A549 treated with AZD2906 at 1 μM for 4 hours (cell line): ENCODE measurements at places on chromosomes 7 and 10. TPM values are rescaled to one million over a fixed set of nuclear protein-coding genes. Genes with fewer than 3 reads are reported as not detected.

The CPA5 gene
- not detected in 5 replicates for total RNA-seq

The MYPN gene
- 1.8 to 2.5 TPM (median 2.1 TPM) in 5 replicates for total RNA-seq

The IRF5 gene
- total RNA-seq, result 13.2 to 16.2 TPM (median 15.0 TPM) in 5 replicates

The ANKRD30A gene
- total RNA-seq, result 0.49 to 0.92 TPM (median 0.66 TPM) in 5 replicates

The GRK5 gene
- total RNA-seq, result 8.5 to 11.0 TPM (median 10.1 TPM) in 5 replicates

The THNSL1 gene
- 3.5 to 4.1 TPM (median 3.8 TPM) in 5 replicates for total RNA-seq

The PON1 gene
- 0.52 to 1.6 TPM (median 0.97 TPM) in 5 replicates for total RNA-seq

The SYNPO2L gene
- 0.01 to 0.03 TPM (median 0.02 TPM) in 4 of 5 replicates, not detected in the other for total RNA-seq

The NPFFR1 gene
- under 0.01 TPM in 1 of 5 replicates, not detected in the others for total RNA-seq

The RADIL gene
- 1.2 to 2.5 TPM (median 1.9 TPM) in 5 replicates for total RNA-seq

The KIAA1217 gene
- 1.1 to 1.6 TPM (median 1.5 TPM) in 5 replicates for total RNA-seq

The ZNF800 gene
- total RNA-seq, result 8.4 to 13.3 TPM (median 9.9 TPM) in 5 replicates

The HECW1 gene
- 15.3 to 20.0 TPM (median 18.4 TPM) in 5 replicates for total RNA-seq

The OSBPL3 gene
- 10.6 to 14.6 TPM (median 13.2 TPM) in 5 replicates for total RNA-seq

The CYP3A5 gene
- 1.1 to 1.9 TPM (median 1.4 TPM) in 5 replicates for total RNA-seq

The SRRM3 gene
- 8.0 to 13.5 TPM (median 12.1 TPM) in 5 replicates for total RNA-seq

The CALN1 gene
- total RNA-seq, result 0.05 TPM in 1 of 5 replicates, not detected in the others

The HOXA13 gene
- 1.7 to 2.4 TPM (median 2.2 TPM) in 5 replicates for total RNA-seq

The ITGB8 gene
- 1.1 to 1.5 TPM (median 1.3 TPM) in 5 replicates for total RNA-seq

The GATA3 gene
- 4.0 to 4.7 TPM (median 4.5 TPM) in 5 replicates for total RNA-seq

The NRG3 gene
- total RNA-seq, result not detected in 5 replicates

The ZC3HAV1L gene
- 4.0 to 8.5 TPM (median 6.5 TPM) in 5 replicates for total RNA-seq

The RBP4 gene
- total RNA-seq, result 5.6 to 10.8 TPM (median 9.0 TPM) in 5 replicates

The BTBD16 gene
- 0.41 to 0.82 TPM (median 0.66 TPM) in 5 replicates for total RNA-seq

The KLF14 gene
- total RNA-seq, result 0.03 to 0.07 TPM (median 0.05 TPM) in 4 of 5 replicates, not detected in the other

The PSD gene
- total RNA-seq, result 0.18 to 0.60 TPM (median 0.42 TPM) in 5 replicates

The CALML5 gene
- total RNA-seq, result not detected in 5 replicates

The CCDC146 gene
- total RNA-seq, result 0.47 to 0.77 TPM (median 0.67 TPM) in 5 replicates

The MOGAT3 gene
- not detected in 5 replicates for total RNA-seq

The PDK4 gene
- total RNA-seq, result 28.0 to 36.2 TPM (median 34.5 TPM) in 5 replicates

The TMEM236 gene
- total RNA-seq, result 0.03 to 0.07 TPM (median 0.05 TPM) in 5 replicates

The C7orf33 gene
- total RNA-seq, result not detected in 5 replicates

The NXPH1 gene
- not detected in 5 replicates for total RNA-seq

The POU6F2 gene
- total RNA-seq, result not detected in 5 replicates

The PAX2 gene
- 0.19 to 0.26 TPM (median 0.22 TPM) in 5 replicates for total RNA-seq

The PRSS1 gene
- total RNA-seq, result not detected in 5 replicates

The SPDYE9 gene
- total RNA-seq, result not detected in 5 replicates
